ENCODE measurements at places on chromosomes 2 and 18.

- no peak for DNase-seq
These were observed 149.2 kb upstream of the NFATC1 start for GRCh38 chr18:79246309-79247108.

DNA sequence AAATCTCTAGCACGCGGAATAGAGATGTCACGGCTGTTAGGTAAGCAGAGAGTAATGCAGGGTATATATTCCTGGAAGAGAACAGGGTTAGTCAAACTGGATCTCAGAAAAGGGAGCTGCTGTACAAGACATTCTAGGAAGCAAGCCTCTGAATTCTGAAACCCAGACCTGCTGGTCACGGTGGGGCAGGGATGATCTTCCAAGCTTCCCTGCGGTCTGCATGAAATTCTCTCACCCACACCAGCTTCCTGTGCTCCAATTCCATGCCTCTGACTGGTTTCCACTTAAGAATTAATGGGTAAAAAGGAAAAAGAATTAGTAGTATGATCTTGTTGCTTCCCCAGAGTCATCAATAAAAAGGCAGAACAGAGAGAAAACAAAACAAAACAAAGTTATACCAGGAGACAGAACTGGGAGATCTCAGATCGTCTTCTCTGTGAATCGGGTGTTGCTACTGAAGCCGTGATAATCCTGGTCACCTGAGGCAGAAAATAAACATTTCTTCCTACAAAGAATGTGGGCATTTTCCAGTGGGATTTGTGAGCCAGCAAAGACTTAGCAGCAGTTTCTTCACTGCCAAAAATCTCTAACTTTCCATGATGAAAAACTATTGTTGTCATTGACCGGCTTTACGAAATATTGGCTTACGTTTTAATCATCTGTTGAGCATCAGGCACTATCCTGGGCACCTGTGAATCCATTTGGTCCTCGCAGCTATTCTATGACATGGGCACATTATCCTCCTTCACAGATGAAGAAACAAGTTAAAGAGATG is 5.3 kb upstream of the CYP27C1 start:
- no peak for DNase-seq

GRCh38 chr2:128686881-128687555 is 368.4 kb upstream of the HS6ST1 start:
- DNase-seq = no peak

GRCh38 chr2:162559194-162559593 is 215.3 kb downstream of the GCA start:
- no peak for DNase-seq

DNA sequence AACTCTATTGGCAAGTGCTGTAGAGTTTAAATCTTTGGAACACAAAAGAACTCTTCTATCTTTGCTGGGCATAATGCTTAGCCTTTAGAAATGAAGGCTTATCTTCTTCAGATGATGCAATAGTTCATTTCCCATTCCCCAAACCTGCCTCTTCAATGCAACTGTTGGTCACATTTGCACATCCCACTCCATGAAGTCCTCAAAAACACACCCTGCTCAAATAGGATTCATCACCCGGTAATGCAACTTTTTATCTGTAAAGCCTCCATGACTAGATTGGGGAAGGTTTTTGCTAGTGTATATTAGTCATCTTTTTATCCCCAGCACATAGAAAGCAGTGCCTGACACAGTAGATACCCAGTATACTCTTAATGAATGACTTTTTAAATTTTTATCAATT is 376.4 kb downstream of the RBM43 start:
- DNase-seq = no peak

DNA sequence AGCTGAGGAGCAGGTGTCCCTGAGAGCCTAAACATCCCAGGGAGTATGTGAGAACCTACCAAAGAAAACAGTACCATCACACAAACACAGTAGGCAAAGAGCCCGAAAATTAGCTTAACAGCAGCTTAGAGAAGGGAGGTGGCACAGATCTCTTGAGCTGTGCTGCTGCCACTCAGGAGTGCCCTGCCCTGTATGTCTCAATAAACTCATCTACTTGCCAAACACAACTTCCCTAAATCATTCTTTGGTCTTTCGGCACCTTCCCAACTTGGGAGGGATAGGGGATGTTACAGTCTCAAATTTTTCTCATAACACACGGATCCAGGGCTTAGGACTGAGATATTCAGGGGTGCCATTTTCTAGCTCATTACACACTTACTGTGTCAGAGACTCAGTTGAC is 45.3 kb upstream of the C1D start:
- no peak for DNase-seq
